GM13976 (cell line): ENCODE measurements at places on chromosomes 13 and 19.
A peak's percentile ranks its signal among the peaks of the same experiment; 100 is the strongest.

GRCh38 chr19:47110521-47111005 lies 3.0 kb downstream of the ZC3H4 start:
- DNase-seq, result no peak

DNA sequence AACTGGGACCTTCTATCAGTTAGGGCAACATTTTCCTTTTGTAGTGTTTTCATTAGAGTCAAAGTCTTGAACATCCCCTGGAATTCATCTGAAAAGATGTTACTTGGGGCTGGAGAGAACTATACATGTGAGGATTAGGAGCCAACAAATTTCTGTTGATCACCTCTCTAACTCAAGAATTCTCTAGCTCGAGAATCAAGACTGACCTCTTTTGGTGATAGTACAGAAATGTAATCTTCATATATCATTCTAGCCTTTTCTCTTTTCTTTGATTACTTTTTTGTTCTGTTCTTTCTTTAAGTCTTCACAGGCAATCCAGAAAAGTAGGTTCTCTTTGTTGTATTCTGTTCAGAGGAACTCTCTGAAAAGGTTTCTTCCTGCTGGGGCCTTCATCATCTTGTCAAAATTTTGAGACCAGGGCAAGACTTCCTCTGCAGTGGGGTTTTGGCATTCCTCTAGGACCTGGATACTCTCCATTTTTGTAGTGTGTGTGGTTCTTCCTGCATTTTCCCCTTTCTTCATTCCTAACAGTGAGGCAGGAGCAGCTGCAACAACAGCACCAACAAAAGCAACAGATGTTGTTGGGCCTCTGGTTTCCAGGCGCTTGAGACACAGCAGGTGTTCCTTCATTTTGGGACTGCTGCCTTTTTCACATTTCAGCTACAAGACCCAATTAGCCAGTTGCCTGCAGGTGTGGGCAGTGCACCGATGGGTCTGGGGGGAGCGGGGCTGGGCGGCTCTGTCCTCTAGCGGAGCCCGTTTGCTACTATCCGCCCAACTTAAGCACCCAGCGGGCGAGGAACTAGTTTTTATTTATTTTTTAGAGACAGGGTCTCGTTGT lies 26.2 kb downstream of the ELF1 start:
- DNase-seq, result no peak

DNA sequence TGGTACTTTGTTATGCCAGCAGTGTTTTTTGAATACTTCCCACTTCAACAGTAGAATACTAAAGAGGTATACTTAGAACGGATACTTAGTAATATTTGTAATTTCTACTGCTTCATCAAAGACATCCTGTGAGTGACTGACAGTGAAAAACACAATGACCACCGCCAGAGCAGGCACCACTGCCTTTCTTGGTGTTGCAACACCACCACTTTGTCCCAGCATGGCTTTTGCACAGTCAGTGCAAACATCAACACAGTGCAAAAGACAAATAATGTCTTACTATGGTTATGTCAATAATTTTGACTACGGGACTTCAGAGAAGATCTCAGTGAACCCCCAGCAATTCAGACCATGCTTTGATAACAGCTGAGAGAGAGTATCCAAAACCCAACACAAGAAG lies 220.5 kb downstream of the RBM26 start:
- no peak for DNase-seq

GRCh38 chr13:43574605-43575004 lies 212.2 kb downstream of the ENOX1 start:
- no peak for DNase-seq

GRCh38 chr13:77176350-77176749 lies 149.4 kb upstream of the FBXL3 start:
- DNase-seq, result no peak

DNA sequence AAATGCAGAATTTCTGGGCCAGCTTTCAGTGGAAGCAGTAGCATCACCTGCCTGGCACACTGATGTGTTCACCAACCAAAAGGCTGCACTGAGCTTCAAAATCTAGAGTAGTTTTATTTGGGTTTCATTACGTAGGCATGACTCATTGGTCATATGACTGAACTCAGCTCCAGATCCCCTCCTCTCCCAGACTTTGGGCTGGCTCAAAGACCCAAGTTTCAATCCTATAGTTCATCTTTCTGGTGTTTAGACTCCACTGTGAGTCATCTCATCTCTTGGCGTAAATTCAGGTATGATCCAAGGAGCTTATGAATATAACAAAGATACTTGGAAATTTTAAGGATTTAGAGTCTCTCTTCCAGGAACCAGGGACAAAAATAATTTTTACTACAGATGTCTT lies 17.7 kb downstream of the ZMYM5 start:
- DNase-seq, result no peak

GRCh38 chr13:109881961-109882558 lies 95.7 kb upstream of the IRS2 start:
- no peak for DNase-seq

DNA sequence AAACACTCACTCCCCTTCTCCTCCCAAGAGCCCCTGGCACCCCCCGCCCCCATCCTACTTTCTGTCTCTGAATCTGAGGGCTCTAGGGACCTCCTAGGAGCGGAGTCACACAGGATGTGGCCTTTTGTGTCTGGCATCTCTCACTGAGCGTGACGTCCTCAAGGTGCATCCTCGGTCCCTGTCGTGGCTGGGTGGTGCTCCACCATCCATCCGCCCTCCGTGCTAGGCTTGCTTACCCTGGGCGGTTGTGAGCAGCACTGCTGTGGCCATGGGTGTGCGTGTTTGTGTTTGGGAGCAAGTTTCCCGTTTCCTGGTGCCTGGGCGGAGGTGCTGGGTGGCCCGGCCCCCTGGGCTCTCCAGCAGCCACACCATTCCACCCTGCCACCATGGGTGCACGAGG lies 12.2 kb downstream of the PLEKHJ1 start:
- DNase-seq, result no peak

- DNase-seq, result no peak
Measured at GRCh38 chr13:106489849-106490568, 45.5 kb downstream of the EFNB2 start.

DNA sequence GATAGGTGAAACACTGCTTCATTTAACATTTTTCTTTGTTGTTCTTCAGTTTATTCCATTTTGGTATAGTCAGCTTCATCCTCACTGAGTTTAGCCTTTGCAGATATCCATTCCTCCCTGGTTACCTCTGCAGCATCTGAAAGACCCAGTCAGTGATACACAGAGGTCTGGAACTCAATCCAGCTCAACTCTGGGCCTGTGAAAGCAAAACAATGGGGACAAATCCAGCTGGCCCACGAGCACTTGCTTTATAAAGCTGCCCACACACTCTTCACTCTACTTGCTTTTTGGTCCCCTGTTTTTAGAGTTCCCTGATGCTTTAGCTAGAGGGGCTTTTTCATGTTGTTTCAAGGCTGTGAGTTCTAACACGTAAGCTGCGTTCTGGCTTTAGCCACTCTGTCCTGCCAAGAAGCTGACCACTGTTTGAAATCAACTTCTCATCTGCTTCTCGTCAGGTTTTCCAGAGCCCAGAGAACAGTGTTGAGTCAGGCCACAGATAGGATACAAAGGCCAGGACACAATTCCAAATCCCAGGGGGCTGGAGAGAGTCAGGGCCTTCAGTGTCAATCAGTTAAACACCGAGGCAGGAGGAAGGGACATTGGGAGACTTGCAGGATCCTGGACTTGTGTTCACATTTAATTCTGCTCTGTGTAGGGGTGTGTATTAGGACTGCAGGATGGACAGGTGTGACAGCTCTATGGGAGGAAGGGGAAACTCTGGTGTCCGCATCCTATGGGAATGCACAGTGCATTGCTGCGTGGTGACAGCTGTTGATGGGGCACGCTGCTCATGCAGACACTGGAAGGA lies 83.5 kb upstream of the RNF113B start:
- no peak for DNase-seq

DNA sequence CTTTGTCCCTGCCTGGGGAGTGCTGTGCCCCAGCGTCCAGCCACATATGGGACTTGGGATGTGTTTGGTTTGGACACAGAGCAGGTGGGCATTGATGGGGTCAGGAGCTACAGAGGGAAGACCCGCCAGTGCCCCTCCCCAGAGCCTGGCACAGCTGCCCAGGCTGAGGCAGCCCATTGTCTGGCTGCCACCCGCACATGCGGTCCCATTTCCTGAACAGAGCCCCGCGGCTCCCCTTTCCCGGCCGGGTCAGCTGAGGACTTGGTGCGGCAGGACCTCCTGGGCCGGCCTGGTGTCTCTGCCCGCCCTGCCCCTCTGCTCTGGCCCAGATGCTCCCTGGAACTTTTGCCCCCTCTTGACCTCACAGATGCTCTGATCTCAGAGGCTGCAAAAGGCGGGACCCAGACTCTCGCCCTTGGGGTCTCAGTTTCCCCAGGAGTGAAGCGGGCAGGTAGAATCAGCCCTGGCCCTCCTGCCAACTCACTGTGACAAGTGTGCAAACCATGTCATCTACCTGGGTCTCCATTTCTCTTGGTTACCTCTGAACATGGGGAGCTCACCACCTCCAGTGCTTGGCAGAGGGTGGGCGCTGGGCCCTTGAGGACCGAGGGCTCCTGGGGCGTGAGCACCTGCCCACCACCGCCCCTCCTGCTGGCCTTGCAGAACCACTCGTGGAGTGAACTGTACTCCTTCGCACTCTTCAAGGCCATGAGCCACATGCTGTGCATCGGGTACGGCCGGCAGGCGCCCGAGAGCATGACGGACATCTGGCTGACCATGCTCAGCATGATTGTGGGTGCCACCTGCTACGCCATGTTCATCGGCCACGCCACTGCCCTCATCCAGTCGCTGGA lies 17.8 kb downstream of the HCN2 start:
- DNase-seq, result no peak

- no peak for DNase-seq
Measured at GRCh38 chr13:99590519-99591011, 89.3 kb downstream of the TM9SF2 start.

- no peak for DNase-seq
Measured at GRCh38 chr13:101417043-101417406, 717 bp upstream of the NALCN start.

DNA sequence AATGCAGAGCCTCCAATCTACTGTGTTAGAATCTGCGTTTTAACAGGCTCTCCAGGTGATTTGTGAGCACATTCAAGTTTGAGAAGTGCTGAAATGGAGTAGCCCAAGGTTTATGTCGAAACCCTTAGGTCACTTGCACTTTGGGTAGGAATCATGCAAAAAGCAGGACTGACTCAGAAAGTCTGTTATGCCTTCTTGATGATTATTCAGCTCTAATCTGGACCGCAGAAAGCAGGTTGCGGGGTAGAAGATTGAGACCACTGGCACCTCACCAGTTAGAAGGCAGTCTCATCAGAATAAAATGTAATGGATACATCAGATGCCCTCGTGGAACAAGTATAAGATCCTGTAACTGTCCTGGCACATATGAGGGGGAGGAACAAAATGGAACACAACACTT lies 326.3 kb downstream of the DCLK1 start:
- DNase-seq, result no peak

DNA sequence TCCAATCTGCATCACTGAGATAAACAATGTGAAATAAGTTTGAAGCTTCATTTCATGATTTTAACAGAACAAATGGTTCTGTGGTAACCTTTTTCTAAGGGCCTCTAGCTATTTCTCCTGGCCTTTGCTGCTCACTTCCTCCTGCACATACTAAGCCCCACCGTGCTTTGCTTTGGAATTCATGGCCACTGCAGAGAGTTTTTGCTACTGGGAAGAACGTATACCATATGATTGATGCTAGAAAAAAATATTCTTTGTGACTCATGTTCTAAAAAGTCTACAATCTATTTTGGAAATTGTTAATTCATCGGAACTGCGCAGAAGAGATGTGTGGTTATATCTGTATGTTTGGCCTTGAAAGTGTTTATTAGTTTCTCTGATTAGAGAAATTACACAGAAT lies 747.3 kb downstream of the PCDH9 start:
- no peak for DNase-seq

DNA sequence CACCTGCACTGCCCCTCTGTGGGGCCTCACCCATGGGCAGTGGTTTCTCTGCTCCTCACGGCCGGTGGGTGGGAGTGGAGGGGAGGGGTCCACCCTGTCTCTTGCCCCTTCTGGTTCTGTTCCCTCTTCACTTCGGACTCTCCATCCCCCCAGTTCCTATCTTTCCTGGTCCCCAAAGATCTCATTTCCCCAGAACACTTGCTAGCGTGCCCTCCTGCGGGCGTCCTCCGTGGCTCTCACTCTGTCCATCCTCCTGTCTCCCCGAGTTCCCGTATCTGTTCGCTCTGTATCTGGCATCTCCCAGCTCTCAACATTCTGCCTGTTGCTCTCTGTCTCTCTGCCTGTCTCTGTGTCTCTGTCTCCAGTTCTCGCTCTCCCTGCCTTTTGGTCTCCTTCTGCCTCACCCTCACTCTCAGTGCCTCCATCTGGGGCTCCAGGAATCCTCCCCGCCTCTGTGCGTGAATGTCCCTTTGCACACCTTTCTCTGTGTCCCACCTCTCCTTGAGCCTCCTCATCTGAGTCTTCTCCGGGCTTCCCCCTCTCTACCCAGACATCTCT lies 363 bp downstream of the SPIB start:
- DNase-seq, result no peak

GRCh38 chr19:53626976-53627375 lies 4.8 kb upstream of the DPRX start:
- DNase-seq, result no peak

GRCh38 chr19:28899703-28900102 lies 313.2 kb downstream of the UQCRFS1 start:
- no peak for DNase-seq

- DNase-seq, result no peak
Measured at GRCh38 chr19:926323-926588, 421 bp downstream of the ARID3A start.

- peak; percentile 76 for DNase-seq
Measured at GRCh38 chr19:13865571-13866462, 11.1 kb upstream of the NANOS3 start.

GRCh38 chr13:94561126-94561525 lies 34.8 kb downstream of the TGDS start:
- no peak for DNase-seq

DNA sequence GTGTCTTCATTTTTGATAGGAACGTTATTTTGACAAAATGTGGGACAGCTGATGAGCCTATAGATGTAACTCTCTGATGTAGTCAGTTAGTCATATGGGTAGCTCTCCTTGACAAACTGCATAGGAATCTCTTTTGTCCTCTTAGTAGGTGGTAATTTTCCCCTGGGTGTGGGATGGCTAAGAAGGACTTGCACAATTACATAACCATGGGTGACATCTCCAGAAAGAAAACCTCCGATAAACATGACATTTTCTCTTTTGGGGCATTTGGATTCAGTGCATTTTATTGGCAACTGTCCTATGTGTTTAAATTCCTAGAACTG lies 41.8 kb downstream of the IGFL3 start:
- DNase-seq, result no peak
